ENCODE measurements at places on chromosomes 12 and 14.

DNA sequence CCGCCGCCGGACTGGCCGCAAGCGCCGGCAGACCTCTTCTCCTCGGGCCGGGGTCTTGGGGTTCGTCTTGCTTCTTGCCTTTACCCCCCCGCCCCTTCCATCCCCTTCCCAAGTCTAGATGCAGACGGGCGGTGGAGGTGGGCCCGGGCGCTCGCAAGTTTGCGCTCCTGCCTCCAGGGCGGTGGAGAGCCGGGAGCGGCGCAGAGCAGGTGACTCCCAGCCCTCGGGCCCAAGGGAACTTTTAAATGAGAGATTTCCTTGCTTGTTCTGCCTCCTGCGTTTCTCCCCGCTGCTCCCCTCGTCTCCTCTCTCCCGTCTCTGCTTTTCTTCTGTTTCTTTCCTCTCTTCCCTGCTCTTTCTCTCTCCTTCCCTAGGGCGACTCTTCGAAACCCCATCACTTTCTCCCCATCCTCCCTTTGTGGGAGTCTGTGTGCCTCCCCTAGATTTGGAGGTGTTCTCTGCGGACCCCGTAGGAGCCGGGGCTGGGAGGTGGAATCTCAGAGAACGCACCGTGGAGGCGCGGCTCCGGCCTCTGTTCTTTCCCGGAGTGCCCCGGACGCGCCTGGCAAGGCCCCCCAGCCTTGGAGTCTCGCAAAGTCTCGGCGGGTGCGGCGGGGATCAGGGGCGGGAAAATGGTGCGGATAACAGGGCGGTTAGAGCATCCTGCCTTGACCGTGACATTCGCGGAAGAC, 114.7 kb upstream of the MYL2 start:
- no peak for DNase-seq

- no peak for DNase-seq
Observed at GRCh38 chr12:1313906-1314305, 280.5 kb downstream of the FBXL14 start.

DNA sequence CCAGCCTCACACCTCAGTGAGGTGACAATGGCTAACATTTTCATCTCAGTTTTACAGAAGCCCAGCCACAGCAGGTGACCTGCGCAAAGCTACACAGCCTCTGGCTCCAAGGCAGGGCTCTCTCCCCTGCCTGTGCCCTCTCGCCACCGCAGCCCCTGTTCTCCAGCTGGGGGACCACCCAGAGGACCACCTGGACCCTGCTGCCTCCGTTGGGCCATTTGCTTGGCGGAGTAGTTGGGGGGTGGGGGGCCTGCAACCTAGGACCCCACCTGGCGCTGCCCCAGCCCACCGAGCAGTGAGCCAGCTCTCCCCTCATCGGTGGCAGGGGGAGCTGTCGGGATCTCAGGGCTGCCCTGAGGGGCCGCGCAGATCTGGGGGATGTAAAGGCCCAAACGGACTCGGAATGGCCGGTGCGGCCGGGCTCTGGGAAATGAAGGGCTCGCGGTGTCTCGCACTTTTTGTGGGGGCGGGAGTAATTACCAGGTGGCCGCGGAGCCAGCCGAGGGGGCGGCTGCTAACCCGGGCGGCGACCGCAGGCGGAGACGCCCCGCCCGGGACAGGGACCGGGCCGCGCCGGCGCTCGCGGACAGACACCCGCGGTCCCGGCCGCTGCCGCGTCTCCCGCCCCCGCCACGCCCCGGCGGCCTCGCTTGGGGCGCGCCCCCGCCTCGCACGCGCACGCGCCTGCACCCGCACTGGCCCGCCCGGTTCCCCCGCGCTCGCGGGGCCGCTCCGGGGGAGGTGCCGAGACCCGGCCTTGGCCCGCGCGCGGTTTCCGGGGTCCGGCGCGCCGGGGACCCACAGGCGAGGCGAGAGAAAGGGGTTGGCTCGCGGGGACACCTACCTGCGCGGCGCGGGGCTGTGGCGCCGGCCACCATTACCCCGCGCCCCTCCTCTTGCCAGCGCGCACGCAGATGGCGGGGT, 8.6 kb upstream of the GPR68 start:
- DNase-seq: no peak

DNA sequence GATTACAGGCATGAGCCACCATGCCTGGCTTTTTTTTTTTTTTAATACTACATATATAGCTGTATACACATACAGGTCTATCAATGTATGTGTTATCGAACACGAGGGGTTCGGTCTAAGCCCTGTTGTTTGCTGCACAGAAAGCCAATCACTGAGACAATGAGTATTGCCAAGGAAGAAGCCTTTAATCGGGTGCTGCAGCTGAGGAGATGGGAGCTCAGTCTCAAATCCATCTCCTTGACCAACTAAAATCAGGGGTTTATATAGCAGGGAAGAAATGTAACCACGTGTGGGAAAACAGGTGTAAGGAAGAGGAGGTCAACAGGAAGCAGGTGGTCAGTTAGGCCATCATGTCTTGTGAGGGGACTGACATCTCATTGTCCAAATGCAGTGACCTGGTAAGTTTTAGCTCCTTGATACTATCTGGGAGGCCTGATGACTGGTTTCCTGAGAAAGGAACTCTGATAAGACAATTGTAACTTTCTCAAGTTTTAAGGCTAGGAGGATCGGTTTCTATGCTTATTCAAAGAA, 80.9 kb upstream of the MAP1LC3B2 start:
- DNase-seq: no peak

GRCh38 chr12:88298761-88299242, 156.7 kb downstream of the TMTC3 start:
- DNase-seq: no peak

GRCh38 chr12:108905725-108906124, 25.8 kb downstream of the DAO start:
- DNase-seq: no peak

DNA sequence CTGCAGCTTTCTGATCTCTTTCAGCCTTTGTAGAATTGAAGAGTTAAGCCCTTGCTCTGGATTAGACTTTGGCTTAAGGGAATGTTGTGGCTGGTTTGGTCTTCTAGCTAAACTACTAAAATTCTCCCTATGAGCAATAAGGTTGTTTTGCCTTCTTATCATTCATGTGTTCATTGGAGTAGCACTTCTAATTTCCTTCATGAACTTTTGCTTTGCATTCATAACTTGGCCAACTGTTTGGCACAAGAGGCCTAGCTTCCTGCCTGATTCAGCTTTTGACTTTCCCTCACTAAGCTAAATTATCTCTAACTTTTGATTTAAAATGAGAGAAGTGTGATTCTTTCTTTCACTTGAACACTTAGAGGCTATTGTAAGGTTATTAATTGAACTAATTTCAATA, 384.3 kb downstream of the RAD51B start:
- no peak for DNase-seq

- no peak for DNase-seq
Observed at GRCh38 chr14:106120101-106120500, 593.7 kb downstream of the TMEM121 start.

- DNase-seq: no peak
Observed at GRCh38 chr12:49557917-49558215, 10.1 kb downstream of the MCRS1 start.

DNA sequence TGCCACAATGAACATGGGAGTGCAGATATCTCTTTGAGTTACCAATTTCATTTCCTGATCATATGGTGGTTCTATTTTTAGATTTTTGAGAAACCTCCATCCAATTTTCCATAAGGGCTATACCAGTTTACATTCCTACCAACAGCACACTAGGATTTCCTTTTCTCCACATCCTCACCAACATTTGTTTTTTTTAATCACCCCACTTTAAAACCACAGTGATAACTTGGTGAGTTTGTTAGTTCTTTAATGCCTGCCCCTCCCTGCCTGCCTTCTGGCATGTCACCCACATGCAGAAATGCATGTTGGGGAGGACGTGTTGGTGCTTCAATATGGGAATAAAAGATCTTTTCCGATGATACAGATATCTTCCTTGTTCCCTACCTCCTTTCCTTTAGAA, 167.9 kb downstream of the CAND1 start:
- DNase-seq: no peak

GRCh38 chr14:26121181-26121580, 476.7 kb downstream of the NOVA1 start:
- no peak for DNase-seq

DNA sequence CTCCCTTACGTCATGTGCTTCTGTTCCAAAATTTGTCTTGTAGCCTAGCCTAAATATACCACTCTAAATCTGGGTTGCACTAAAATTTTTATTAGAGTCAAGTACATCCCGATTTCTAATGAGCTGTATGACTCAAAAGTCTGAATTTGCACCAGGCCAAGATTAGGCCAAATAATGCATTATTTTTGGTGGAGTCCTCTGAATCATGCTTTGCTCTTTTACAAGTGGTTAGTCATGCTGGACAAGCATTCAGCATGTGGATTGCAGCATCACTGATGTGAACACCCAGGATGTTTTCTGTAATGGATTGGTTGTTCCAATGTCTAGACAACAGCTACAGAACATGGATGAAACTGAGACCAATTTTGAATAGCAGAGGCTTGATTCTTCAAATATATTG, 23.7 kb downstream of the HEBP1 start:
- no peak for DNase-seq

DNA sequence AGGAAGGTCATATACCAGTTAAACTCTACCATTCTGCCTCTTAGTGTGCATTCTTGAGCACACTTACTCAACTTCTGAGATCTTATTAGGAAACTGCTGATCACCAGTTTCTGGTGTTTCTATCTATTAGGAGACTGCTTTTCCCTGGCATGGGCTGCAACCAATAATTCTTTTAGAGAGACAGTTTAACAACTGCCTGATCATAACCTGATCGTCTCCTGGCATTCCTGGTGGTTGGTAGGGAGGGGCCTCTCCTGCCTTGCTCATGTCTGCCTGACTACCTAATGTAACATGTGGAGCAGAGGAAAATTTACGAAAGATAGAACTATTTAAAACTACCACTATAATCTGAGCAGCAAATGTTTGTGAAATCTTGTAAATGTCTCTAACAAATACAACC, 75.3 kb upstream of the MGAT4C start:
- no peak for DNase-seq

DNA sequence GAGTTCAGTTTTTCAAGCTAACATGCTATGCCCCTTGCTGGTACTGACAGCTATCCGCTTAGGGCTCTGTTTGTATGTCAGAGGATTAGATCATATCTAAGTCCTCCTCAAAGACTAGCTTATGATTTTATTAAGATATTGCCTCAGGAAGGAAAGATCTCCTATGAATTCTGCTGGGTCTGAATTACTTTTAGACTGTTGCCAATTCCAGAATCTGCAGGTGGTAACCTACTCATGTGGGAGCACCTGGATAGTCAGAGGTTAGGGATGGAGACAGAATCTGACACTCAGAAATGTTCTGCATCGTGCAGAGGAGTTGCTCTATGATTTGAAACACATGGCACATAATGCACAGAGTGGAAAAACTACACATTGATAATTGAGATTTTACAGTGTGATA, 843.4 kb downstream of the SLC6A15 start:
- DNase-seq: no peak

DNA sequence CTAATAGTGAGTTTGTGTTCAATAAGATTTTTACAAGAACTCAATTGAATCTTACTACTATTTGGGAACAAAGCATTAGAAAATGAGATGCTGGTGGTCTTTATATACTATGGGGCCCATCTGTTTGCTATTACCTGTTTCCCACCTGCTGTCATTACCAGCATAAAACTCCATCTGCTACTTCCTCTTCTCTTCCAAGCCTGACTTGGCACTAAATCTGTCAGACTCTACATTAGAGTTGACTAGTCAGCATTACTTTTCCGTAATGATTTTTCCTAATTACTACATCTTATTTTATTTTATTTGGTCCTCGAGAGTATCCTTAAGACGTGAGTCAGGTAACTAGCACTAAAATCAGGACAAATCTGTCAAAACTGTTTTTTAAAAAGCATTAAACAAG, 68.1 kb upstream of the KRR1 start:
- DNase-seq: no peak

DNA sequence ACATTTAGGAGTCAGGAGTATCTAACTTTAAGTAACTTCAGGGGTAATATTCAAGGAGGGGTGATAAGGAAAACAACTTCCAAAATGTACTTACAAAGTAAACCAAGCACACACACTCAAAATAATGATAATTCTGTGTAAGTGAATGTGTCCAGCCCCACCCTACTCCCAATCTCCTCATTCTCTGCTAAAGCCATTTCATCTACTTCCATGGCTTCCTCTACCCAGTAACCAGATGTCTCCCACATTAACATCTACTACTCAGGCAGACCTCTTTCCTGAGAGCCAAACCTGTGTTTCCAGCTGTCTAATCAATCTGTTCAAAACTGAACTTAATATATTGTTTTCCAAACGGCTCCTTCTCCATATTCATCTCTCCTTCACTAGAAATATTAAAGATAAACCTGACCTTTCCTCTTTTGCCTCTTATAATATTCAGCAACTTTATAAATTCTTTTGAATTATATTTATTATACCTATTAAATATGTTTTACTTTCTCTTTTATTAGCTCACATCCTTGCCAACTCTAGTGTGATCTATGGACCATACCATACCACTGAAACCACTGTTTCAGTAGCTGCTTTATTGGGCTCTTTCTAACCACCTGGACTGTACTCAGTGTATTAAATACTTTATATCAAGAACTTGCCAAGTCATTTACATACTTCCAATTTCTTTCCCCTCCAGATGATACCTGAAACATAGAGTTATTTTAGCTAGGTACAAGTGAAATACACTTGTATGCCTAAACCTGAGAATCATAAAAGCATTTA, 170.7 kb downstream of the PPFIA2 start:
- DNase-seq: no peak

DNA sequence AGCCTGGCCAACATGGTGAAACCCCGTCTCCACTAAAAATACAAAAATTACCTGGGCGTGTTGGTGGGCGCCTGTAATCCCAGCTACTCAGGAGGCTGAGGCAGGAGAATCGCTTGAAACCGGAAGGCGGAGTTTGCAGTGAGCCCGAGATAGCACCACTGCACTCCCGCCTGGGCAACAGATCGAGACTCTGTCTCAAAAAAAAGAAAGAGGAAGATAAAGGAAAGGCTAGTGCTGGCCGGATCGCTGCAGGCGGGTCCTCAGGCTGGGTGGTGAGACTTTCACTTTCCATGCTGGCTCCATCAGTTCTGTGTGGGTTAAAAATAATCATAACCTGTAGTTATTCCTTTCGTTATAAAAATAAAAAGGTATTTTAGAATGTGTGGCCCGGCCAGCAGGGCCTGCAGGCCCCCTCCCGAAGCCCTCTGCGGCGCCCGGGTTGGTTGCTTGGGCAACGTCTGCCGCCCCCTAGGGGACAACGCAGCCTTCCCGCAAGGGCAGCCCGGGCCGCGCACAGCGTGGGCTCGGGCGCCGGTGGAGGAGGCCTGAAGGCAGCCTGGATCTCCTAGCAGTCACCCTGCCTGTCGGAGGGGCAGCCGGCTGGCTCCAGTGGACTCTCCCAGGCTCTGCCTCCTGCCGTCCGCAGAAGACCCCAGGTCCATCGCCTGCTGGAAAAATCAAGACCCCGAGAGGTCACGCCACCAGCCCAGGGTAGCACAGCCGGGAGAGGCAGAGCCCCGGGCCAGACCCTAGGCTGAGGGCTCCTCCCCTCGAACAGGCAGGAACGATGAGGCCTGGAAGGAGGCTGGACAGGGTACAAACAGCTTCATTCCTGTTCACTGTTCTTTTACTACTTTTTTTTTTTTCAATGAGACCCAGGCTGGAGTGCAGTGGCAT, 5.0 kb upstream of the SLC25A47 start:
- no peak for DNase-seq

Data from gastrocnemius medialis (tissue), 4 donors.